ENCODE measurements at places on chromosomes 6 and 20.
A peak's percentile ranks its signal among the peaks of the same experiment; 100 is the strongest.

DNA sequence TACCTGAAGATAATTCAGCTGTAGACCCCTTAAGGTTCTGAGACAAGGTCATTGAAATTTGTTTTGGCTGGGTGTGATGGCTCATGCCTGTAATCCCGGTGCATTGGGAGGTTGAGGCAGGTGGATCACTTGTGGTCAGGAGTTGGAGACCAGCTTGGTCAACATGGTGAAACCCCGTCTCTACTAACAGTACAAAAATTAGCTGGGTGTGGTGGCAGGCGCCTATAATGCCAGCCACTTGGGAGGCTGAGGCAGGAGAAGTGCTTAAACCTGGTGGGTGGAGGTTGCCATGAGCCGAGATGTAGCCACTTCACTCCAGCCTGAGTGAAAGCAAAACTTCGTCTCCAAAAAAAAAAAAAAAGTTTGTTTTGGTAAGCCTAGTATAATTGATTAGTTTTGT lies 11.0 kb downstream of the SRSF3 start:
- DNase-seq: no peak

DNA sequence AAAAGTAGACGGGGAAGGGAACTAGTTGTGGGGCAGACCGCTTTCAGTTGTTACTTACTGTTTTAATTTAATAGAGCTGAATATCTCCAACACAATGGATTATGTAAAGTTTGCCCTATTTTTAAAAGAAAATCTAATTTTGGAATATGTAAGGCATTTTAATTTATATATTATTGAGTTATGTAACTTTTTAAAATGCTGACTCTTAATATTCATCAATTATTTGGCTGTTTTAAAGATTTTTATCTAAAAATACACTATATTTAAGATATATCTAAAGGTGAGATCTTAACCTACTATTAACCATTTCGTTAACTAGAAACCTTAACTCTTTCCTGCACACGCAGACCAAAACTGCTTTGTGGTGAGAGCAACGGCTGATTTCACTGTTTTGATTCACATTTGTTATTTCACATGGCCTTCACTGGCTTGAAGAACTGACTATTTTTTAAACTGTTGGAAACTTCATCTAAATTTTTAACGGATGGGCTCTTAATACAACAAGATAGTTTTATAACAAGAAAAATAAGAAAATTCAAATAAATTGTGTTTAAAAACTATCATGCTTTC lies 87.9 kb downstream of the HUS1B start:
- no peak for DNase-seq

GRCh38 chr6:140620496-140620895 lies 1246.0 kb upstream of the CITED2 start:
- no peak for DNase-seq

DNA sequence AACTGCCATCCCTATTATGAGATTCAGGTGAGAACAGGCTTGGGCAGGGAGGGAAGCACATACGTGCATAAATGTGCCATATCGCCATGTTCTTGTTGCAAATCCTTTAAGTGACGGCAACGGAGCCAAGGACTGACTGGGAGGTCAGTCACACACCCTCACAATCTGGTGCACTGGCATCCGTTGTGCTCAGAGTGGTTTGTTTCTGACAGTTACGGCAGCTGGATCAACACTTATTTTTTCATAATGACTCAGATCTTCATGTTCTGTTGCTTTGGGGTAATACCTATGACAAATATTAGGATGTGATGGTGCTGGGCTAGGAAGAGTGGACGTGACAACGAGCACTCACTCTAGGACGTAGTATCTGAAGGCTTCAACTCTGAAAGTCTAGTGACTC lies 56.2 kb upstream of the PREP start:
- no peak for DNase-seq

- DNase-seq: no peak
Observed at GRCh38 chr20:48945840-48946514, 24.5 kb downstream of the ARFGEF2 start.

DNA sequence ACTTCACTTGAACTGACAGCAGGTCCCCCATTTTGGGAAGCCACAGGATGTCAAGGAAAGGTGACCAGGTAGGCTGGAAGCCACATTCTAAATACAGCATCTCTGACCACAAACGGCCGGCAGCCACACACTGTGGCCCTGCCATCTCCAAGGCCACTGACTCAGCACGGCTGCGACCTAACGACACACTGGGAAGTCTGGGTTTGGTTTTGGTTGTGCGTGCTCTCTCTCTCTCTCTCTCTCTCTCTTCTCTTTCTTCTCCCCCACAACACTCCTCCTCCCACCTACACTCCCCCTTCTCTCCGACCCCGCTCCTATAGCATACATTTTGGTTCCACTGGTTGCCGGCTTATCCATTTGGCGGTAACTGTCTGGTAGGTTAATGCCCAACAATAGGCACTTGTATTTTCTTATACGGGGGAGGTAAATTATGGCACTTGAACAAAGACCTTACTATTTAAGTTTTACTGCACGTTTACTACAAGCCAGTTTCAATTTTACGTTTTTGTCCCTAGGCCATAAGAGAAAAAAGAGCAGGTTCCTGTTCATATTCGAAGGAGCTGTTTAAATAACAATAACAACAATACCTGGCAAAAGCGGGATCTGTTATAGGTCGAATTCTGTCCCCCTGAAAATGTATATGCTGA lies 103.6 kb downstream of the GMDS start:
- no peak for DNase-seq

- no peak for DNase-seq
Observed at GRCh38 chr6:77151241-77151640, 312.1 kb downstream of the HTR1B start.

DNA sequence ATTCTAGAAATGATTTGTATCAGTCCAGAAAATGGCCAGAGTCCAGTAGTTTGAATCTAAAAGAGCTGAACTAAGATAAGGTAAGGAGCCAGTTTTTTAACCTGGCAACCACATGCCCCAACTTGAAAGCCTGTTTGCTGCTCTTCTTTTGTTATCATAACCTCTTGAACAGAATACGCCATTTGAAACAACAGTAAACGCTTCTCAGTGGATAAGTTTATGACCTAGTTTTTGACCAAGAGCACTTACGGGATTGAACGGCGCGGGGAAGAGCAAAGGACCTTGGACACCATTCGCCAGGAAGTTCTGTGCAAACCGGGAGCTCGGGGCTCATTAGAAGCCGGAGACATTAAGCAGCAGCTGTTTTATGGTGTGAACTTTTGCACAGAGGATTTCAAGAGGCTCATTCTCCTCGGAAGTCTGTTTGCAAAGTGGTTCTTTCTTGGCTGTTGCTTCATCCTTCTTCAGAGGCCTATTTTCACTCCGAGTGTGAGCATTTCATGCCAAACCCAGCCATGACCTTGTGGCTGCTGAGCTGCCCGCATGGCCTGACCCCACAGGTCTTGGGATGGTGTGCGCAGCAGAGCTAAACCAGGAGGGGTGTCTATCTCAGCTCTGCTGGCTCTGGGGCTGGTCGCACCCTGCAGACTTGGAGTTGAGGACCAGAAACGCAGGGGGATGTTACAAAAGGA lies 215.1 kb downstream of the SOX4 start:
- no peak for DNase-seq

DNA sequence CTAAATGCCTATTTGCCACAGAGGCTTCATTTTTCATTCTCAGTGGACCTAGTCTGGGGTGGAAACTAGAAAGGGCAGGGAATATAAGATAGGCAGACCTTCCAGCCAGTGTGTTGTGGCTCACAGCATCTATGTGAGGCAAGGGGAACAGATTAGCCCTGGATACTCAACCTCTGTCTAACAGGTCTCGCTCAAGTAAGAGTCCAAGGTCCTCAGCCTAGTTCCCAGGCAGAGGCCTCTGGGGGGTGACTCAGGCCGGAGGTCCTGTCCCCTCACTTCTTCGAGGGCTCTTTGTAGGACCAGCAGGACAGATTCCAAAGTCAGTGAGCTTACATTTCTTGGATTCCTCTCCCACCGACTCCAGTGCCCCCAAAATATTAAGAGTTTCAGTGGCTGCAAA lies 106.6 kb downstream of the ZMYND8 start:
- DNase-seq: no peak

DNA sequence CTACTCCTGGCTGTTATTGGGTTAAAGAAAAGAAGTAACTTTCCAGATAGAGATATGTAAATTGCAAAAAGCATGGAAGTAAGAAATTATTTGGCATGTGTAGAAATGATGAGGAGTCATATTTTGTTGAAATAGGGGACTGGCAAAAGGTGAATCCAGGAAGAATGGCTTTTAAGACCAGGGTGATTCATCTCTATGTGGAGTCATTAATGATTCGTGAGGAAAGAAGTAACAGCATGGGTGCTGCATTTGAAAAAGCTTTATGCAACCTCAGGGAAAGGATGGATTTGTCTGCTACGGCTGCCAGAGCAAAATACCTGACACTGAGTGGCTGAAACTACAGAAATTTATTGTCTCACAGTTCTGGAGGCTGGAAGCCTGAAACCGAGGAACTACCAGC lies 14.8 kb upstream of the SYNE1 start:
- DNase-seq: no peak

- DNase-seq: no peak
Observed at GRCh38 chr6:13504611-13505344, 17.4 kb upstream of the GFOD1 start.

DNA sequence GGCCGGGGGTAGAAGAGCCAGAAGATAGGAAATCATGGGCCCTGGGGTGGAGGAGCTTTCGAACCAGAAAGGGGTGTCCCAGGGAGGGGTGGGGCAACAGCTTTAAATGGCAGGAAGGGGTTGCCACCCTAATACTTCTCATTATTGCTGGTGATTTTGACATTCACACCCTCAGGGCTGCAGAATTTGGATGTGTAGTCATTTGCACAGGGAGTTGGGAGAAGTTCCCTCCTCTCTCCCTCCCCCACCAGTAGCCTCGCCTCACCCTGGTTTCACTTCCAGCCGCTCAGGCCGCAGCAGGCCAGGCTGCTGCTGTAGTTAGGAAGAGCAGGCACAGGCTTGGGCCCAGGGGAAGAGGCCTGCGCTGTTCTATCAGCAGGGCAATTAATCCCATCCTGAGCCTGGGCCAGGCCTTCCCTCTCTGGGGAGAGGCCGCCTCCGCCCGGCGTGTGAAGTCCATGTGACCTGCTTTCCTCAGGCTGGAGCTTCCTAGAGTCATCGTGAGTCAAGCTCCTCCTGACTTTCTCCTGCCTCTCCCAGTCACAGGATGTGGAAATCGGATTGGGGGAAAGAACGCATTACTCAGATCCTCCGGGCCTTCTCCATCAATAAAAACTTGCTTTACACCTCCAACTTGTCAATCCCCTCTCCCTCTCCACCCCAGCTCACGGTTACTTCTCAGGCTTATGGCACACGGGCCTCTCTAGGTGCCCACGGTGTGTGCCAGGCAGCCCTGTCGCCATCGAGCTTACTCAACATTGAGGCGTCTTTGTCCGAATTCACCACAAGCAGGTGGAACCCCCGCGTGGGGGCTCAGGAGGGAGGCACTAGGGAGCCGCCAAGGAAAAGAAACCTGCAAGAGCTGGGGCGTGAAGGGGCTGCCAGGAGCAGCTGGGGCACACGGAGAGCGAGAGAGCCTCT lies 7.8 kb downstream of the ADTRP start:
- DNase-seq: peak; percentile 28

DNA sequence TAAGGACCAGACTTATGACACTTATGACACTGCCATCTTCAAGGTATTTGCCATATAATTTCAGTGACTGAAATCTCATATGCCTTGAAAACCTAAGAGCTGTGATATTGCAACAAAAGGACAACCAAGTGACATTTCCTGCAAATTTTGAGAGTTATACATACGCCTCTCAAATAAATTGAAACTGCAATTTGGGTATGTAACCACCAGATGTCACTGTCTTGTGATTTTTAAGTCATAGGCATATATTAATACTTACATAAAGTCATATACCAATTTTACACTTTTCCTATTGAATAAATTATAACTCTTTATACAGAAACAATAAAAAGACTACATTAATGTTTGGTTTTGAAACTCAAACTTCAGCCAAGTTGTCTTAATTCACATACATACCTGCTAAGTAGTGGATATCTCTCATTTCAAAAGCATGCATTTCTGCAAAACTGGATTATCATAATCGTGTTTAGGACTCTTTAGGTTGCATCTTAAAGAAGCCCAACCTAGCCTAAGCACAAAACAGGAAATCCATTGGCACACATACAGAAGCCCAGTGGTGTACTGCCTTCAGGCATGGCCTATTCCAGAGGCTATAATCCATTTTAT lies 180.2 kb downstream of the PACRG start:
- DNase-seq: no peak

DNA sequence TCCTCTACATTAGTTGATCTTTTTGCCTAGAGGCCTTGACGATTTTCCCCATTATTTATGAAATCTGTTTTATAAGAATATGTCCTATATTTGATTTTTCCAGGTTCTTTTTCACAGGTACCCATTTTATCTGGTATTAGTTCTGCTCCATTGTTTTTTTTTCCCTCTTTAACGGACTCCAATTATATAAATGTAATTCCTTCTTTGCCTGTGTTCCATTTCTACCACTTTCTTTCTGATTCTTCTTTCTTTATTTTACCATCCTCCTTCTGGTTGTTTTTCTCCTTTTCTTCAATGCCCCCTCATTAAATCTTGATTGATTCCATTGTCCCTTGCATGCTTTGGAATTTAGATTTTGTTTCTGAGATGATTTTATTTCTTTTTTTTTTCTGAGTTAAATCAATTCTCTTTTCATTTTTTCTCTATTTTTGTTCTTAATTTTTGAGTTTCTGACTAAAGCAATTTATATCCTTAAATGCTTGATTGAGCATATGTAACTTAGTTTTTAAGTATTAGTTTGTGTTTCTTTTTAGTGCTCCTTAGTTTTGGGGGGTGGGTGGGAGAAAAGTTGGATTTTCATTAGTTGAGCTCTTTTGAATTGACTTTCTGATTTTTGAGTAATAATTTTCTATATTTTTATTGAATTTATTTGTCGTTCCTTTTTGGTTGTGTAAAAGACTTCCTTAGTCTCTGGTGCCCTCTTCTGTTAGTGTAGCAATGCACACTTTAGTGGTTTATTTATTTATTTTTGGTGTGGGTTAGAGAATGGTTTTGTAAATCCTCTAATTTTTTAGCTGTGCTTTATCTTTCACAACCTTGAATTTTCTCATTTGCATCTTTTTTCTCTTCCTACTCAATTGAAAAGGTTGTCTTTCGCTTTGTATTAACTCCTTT lies 140.8 kb downstream of the FARS2 start:
- DNase-seq: no peak

DNA sequence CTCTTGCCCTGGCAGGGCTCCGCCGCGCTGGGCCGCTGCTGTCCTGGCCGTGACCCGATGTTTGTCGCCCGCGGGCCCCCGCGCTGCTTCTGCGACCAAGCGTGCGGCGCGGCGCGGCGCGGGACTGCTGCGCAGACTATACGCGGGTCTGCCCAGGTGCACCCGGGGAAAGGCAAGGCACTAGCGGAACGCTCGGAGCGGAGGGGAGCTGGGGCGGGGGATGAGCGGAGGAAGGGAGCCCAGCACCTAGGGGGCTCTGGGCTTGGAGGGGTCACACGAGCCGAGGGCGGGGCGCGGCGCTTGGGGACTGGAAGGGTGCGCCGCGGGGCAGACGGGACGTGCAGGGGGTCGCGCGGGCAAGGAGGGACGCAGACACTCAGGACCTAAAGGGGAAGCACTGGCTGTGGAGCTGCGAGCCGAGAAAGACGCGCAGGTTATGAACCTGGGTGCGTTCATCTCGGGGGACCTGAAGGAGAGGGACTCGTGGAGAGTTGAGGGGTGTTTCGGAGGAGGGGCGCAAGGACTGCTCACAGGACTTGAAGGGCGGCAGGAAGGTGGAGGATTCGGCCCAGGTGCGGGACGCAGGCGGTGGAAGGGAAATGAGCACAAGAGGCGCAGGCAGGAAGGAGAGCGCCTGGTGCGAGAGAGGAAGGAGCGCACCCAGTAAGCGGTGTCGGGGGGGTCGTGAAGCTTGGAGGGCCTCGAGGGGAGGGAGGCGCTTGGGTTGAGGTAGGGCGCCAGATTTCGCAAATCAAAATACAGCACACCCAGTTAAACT lies 40.8 kb upstream of the ZNFX1 start:
- no peak for DNase-seq
